T-cell (primary cell): ENCODE measurements at places on chromosomes 6 and 20.

DNA sequence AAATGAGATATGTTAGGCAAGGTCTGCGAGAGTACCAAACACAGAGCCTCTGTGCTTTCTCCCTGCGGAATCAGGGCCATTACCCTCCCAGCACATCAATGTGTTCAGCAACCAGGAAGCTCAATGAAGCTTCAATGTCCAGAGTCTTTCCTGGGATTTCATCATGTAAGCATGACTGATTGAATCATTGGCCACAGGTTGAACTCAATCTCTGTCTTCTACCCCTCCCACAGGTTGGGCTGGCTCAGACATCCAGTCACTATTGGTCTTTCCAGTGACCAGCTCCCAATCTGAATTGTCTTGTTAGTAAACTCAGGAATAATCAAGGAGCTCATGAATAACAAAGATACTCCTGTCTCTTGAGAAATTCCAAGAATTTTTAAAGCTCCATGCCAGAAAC, 2.7 kb upstream of the DTD1 start:
- H3K36me3 ChIP-seq, result no peaks in the 10 kb centered on the region
- H3K27me3 ChIP-seq, result no peaks in the 10 kb centered on the region
- no peak for DNase-seq
- H3K4me1 ChIP-seq, result peaks cover 7% of the 10 kb centered on the region
- no peak overlapping the region for H3K27ac ChIP-seq

DNA sequence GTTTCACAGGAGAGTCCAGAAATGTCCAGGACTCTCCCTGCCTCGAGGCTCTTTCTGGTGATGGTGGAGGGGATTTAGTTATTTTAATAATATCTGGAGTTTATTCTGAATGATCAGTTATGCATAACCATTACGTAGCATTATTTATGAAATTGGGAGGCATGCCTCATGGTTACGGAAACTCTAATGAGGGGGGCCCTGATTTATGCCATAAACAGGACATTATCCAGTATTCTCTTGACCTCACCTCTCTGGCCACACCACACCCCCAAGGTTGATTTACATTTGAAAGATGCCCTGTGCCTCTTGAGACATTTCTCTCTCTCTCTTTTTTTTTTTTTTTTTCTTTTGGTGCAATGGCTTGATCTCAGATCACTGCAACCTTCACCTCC, 268.8 kb downstream of the TFAP2C start:
- H3K4me3 ChIP-seq, result no peak overlapping the region
- no peak overlapping the region for H3K27ac ChIP-seq
- no peak for DNase-seq
- H3K27me3 ChIP-seq, result no peaks in the 10 kb centered on the region

DNA sequence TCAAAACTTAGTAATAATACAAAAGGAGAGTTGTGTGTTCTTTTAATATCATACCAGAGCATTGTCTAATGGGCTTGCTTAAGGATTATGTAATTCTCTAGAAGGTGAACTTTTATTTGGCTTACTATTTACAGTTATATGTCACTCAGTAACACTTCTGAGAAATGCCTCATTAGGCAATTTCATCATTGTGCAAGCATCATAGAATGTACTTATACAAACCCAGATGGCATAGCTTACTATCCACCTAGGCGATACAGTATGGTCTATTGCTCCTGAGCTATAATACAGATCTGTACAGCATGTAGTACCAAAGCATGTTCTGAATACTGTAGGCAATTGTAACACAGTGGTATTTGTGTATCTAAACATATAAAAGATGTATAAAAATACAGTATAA, 340.1 kb downstream of the PHF3 start:
- H3K27me3 ChIP-seq, result no peaks in the 10 kb centered on the region
- DNase-seq, result no peak
- no peak overlapping the region for H3K27ac ChIP-seq
- no peaks in the 10 kb centered on the region for H3K4me1 ChIP-seq
- no peak overlapping the region for H3K4me3 ChIP-seq
- H3K36me3 ChIP-seq, result no peaks in the 10 kb centered on the region

DNA sequence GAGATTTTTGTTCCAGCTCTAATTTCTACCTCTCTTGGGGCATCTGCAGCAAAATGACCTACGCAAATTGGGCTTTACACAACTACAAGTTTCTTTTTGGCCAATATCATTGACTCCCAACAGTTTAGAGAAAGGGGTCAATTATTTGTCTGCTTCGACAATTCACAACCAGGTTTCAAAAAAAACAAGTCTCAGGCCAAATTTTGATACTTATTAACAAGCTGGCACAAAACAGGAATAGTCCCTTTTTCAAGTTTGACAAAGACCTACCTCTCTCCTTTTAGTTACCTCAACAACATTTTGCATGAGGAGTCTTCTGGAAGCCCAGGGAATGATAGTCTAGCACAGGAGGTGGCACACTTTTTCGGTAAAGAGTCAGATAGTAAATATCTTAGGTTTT, 97.9 kb upstream of the TSHZ2 start:
- H3K27ac ChIP-seq, result no peak overlapping the region
- no peaks in the 10 kb centered on the region for H3K27me3 ChIP-seq
- no peaks in the 10 kb centered on the region for H3K4me1 ChIP-seq
- DNase-seq, result no peak

DNA sequence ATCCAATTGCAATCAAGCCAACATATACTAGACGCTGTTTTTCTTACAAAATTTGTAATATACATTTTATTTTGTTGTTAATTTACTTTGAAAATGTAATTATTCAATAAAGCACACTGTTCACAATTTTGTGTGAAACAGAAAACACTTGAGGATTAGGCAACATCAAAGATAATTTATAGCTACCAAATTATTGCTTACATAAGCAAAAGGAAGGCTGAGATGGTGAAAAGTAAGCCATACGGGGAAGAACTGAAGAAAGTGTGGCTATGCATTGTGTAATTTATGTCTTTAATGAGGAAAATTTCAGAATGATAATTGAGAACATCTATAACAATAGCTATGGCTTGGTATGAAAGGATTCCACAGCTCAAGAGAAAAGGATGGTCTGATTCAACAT, 192.0 kb downstream of the RNF144B start:
- H3K27me3 ChIP-seq, result no peaks in the 10 kb centered on the region
- H3K4me3 ChIP-seq, result no peak overlapping the region
- DNase-seq, result no peak
- H3K4me1 ChIP-seq, result no peaks in the 10 kb centered on the region
- H3K36me3 ChIP-seq, result no peaks in the 10 kb centered on the region

GRCh38 chr6:140857739-140858380, 1274.9 kb upstream of the GJE1 start:
- H3K27me3 ChIP-seq, result no peaks in the 10 kb centered on the region
- H3K36me3 ChIP-seq, result no peaks in the 10 kb centered on the region
- no peak overlapping the region for H3K4me3 ChIP-seq
- H3K27ac ChIP-seq, result no peak overlapping the region
- no peaks in the 10 kb centered on the region for H3K4me1 ChIP-seq

DNA sequence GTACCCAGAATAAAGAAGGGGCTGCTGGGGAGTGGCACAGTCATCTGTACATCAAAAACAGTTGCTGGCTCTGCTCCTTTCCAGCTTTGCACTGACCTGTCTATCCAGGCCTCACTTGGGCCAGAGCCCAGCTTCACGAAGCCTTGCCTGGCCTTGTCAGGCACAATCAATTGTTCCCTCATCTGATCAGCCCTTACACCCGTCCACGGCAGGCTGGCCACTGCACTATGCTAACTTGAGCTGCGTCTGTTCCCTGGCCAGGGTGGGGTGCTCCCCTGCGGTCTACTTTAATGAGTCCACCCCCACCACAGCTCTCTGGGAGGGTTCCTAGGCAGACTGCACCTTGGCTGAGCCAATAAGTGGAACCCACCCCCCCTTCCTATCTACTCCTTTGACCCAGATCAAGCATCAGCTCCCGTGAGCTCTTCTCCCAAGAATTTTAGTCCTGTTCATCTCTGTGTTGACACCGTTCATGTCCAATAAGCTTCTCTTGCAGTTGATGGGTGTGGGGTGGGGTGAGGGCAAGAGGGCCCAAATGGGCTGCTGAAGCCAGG, 74.3 kb upstream of the MLN start:
- H3K27ac ChIP-seq, result no peak overlapping the region
- H3K36me3 ChIP-seq, result no peaks in the 10 kb centered on the region
- no peaks in the 10 kb centered on the region for H3K27me3 ChIP-seq
- H3K4me3 ChIP-seq, result no peak overlapping the region

- H3K27me3 ChIP-seq, result no peaks in the 10 kb centered on the region
- no peak overlapping the region for H3K4me3 ChIP-seq
- H3K27ac ChIP-seq, result no peak overlapping the region
- H3K4me1 ChIP-seq, result peaks cover 14% of the 10 kb centered on the region
Measured at GRCh38 chr6:3410385-3411360, 46.2 kb downstream of the SLC22A23 start.

DNA sequence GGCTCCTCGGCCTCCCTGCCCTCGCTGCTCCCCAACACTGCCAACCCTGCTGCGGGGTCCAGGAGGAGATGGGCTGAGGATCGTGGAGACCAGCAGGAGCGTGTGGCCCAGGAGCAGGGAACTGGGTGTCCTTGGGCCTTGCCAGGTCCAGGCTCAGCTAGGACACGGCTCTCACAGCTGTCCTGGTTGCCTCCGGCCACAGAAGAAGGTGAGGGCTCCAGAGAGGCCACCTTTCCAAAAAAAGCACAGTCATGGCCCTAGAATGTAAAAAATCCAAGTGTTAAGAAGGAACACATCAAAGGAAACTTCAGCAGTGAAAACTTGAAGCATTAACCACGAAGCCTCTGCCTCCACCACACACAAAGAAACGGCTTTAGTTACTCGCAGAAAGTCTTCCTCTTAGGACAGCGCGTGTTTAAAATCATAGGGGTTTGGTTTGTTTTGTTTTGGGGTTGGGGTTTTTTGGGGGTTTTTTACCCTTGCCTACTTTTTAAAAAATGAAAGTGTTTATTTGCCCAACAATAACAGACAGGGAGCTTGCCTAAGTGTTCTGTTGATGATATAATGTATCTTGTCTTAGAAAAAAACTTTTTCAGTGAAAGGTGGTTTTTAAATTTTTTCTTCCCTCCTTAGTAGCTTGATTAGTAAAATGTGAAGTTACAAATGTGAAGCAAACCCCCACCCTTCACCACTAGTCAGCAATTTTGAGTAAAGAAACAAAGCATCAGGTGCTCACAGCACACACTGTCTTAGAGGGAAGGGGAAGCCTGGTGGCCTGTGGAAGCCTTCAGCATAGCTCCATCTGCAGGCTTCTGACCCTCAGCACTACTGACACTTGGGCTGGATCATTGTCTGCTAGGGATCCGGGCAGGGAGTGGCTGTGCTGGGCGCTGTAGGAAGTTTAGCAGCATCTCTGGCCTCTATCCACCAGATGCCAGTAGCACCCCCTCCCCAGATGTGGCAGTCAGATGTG, 60.0 kb downstream of the PTPN1 start:
- peak; percentile 25 for DNase-seq
- no peak overlapping the region for H3K4me3 ChIP-seq
- peaks cover 7% of the 10 kb centered on the region for H3K4me1 ChIP-seq
- H3K36me3 ChIP-seq, result peaks cover 89% of the 10 kb centered on the region
- peak overlapping the region; percentile 49 for H3K27ac ChIP-seq

DNA sequence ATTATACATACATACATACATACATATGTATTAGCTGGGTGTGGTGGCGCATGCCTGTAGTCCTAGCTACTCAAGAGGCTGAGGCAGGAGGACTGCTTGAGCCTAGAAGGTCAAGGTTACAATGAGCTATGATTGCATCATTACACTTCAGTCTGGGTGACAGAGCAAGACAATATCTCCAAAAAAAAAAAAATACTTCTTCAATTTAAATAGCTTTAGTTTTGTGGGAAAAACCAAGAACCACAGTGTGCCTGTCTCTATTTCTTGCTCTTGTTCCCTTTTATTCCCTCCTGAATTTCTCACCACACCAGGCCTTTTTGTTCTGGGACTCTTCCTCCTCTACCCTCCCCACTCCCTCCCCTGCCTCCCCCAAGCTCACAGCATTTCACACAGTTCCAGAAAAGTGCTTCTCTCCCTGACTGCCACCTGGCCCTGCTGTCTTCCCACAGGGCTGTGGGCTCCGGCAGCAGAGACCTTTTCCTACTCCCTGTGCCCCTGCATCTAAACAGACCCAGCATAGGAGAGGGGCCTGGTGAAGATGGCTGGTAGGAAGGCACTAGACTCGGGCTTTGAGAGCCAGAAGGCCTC, 1.3 kb downstream of the C20orf203 start:
- peaks cover 8% of the 10 kb centered on the region for H3K27me3 ChIP-seq
- H3K36me3 ChIP-seq, result no peaks in the 10 kb centered on the region
- peaks cover 14% of the 10 kb centered on the region for H3K4me1 ChIP-seq
- H3K27ac ChIP-seq, result peak overlapping the region; percentile 16
- no peak for DNase-seq

- no peaks in the 10 kb centered on the region for H3K27me3 ChIP-seq
- no peak overlapping the region for H3K27ac ChIP-seq
- H3K4me3 ChIP-seq, result no peak overlapping the region
- no peaks in the 10 kb centered on the region for H3K36me3 ChIP-seq
- DNase-seq, result no peak
Measured at GRCh38 chr6:19752746-19753145, 84.4 kb upstream of the ID4 start.

DNA sequence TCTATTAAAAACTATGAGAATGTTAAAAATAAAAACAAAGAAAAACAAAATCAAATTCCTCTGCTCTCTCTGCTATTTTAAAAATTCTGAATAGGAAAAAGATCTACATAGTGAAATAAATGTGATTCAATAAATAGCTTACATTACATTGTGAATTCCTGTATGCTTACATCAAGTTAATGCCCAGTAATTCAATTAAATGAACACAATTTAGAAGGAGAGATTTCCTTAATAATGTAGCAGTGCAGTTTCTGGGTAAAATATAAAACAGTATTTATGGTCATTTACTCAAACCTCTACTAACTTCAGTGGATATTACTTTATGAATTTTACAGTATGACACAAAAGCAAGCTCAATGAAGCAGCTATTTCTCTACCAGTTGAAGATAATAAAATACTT, 594.6 kb downstream of the EYS start:
- no peaks in the 10 kb centered on the region for H3K27me3 ChIP-seq
- DNase-seq, result no peak
- no peaks in the 10 kb centered on the region for H3K4me1 ChIP-seq
- H3K27ac ChIP-seq, result no peak overlapping the region

DNA sequence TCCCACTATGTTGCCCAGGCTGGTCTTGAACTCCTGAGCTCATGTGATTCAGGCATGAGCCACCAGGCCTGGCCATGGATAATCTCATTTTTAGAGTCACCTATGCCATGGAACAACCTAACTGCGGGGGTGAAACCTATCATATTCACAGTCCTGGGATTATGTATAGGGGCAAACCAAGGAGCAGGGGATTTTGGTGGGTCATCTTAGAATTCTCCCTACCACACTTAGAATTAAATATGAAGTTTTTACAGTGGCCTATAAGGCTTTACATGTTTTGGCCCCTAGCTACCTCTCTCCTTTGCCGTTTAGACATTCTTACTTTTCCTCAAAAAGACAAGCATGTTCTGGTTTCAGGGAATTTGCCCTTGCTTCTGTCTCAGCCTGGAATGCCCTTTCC, 20.6 kb upstream of the VEGFA start:
- no peak overlapping the region for H3K4me3 ChIP-seq
- H3K36me3 ChIP-seq, result no peaks in the 10 kb centered on the region
- H3K27me3 ChIP-seq, result no peaks in the 10 kb centered on the region
- H3K27ac ChIP-seq, result no peak overlapping the region
- no peak for DNase-seq
